SK-MEL-5 (cell line): ENCODE measurements at places on chromosomes 6 and 20. TPM values are rescaled to one million over a fixed set of nuclear protein-coding genes. Genes with fewer than 3 reads are reported as not detected.

The TRIM10 gene
- not detected in 2 replicates for total RNA-seq

The ELOVL2 gene
- total RNA-seq = 29.7 and 30.4 TPM in 2 replicates

The SAPCD1 gene
- 1.1 and 1.7 TPM in 2 replicates for total RNA-seq

The HLA-C gene
- total RNA-seq = 131 and 136 TPM in 2 replicates

The RAB44 gene
- total RNA-seq = not detected in 2 replicates
